ENCODE measurements at places on chromosomes 5 and 9. TPM values are rescaled to one million over a fixed set of nuclear protein-coding genes. Genes with fewer than 3 reads are reported as not detected.

Gene SLC26A2
- 17.9 TPM for total RNA-seq

Gene OR2K2
- total RNA-seq = not detected

Gene SLC34A3
- not detected for total RNA-seq

Gene GGTA1
- 3.1 TPM for total RNA-seq

Gene ENHO
- not detected for total RNA-seq

Gene OTP
- not detected for total RNA-seq

Gene ZNF883
- total RNA-seq = 6.5 TPM

Gene FOXD4
- not detected for total RNA-seq

Gene ANKRD33B
- total RNA-seq = 7.2 TPM

Gene TCERG1
- total RNA-seq = 49.7 TPM

Gene PCDHGA4
- 16.1 TPM for total RNA-seq
